ENCODE measurements at places on chromosomes 7 and 10. TPM values are rescaled to one million over a fixed set of nuclear protein-coding genes. Genes with fewer than 3 reads are reported as not detected.
A peak's percentile ranks its signal among the peaks of the same experiment; 100 is the strongest.

Gene PIK3CG
- total RNA-seq = 51.6 TPM

DNA sequence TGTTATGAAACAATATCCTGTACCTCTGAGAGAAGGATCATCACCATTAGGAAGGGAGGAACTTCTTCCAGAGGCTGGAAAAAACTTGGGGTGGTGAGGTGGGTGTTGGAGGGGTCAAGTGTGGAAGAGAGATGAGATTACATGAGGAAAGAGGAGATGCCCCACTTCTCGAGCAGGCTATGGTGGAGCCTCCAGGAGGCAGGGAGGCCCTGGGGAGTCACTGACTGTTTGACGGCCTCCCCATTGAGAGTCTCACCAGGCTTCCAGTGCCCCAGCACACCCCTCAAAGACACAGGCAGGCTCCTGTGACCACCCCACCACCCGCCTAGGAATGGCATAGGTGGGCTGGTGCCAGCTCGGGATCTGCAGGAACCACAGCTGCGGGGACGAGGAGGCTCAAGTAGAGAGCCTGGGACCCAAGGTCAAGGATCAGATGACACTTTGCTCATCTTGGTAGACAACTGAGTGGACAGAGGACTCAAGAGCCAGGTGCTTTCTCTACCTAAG, 185.3 kb upstream of the GDF10 start:
- no peaks in the 10 kb centered on the region for H3K36me3 ChIP-seq
- H3K4me1 ChIP-seq = no peaks in the 10 kb centered on the region
- H3K27ac ChIP-seq = no peak overlapping the region

- no peaks in the 10 kb centered on the region for H3K36me3 ChIP-seq
- H3K4me3 ChIP-seq = no peak overlapping the region
- H3K4me1 ChIP-seq = no peaks in the 10 kb centered on the region
- peaks cover 8% of the 10 kb centered on the region for H3K27me3 ChIP-seq
- no peak overlapping the region for H3K27ac ChIP-seq
- DNase-seq = no peak
Observed at GRCh38 chr7:24419511-24419910, 135.5 kb downstream of the NPY start.

Gene TLX1
- total RNA-seq = not detected

GRCh38 chr7:45343746-45344145, 186.2 kb downstream of the RAMP3 start:
- H3K4me1 ChIP-seq = no peaks in the 10 kb centered on the region
- peaks cover 32% of the 10 kb centered on the region for H3K27me3 ChIP-seq
- H3K4me3 ChIP-seq = no peak overlapping the region
- no peaks in the 10 kb centered on the region for H3K36me3 ChIP-seq

- H3K27ac ChIP-seq = no peak overlapping the region
- no peak for DNase-seq
Observed at GRCh38 chr7:116325517-116325916, 115.2 kb downstream of the TES start.

DNA sequence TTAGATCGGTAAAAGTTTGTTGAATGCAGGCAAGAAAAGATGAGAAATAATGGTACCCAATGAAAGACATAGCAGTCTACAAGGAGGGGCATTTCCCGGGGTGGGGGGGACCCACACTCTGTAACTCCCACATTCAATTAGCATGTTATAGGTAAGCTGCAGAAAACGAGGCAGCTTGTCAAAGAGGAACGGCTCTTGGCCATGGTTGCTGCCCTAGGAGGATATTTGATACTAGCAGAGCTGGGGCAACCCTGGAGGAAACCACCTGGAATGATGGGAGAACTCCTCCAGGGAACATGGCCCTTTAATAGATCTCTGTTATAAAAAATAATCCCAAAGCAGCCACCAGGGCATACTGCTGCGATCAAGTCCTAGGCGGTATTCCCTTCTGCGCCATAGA, 98.5 kb downstream of the EGFR start:
- no peak for DNase-seq
- no peaks in the 10 kb centered on the region for H3K4me1 ChIP-seq
- H3K4me3 ChIP-seq = no peak overlapping the region
- H3K27me3 ChIP-seq = peaks cover 7% of the 10 kb centered on the region
- H3K36me3 ChIP-seq = no peaks in the 10 kb centered on the region
- no peak overlapping the region for H3K27ac ChIP-seq

Gene ITGB8
- not detected for total RNA-seq

DNA sequence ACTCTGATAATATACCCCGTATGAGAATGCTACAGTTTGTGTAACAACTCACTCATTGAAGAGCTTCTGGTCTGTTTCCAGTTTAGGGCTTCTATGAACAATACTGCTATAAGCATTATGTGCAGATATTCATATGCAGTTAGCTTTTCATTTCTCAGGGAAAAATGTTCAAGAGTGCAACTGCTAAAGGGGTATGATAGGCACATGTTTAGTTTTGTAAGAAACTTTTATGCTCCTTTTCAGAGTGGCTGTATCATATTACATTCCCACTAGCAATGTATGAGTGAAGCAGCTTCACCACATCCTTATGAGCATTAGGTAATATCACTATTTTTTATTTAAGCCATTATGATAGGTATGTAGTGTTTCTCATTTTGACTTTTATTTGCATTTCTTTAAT, 182.6 kb upstream of the CXCL12 start:
- no peak for DNase-seq
- no peak overlapping the region for H3K4me3 ChIP-seq
- no peaks in the 10 kb centered on the region for H3K4me1 ChIP-seq
- H3K27me3 ChIP-seq = peaks cover 5% of the 10 kb centered on the region
- H3K27ac ChIP-seq = no peak overlapping the region
- no peaks in the 10 kb centered on the region for H3K36me3 ChIP-seq

DNA sequence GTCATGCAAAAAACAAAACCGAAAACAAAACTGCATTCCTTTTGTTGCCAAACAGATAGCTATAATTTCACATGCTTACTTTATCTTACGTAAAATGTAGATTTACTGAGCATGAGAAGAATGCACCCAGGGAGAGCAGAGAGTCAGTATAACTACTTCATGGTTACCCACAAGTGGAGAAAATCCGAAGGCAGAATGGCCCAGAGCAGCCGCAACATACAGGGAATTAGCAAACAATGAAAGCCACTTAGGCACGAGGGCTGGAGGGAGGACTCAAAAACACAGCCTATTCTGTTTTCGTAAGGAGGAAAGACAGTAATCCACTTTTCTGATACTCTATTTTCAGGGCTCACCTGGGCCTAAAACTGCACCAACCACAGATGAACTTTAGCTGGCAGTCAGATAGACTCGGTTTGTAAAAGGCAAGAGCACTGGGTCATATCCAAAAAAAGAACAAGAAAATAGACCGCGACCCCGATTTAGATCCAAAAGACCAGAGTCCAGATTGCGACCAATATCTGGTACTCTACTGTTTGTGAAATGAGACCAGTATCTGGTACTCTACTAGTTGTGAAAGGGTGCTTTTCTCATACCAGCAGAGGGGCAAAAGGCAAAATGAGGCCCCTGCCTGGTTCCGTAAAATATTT, 1.3 kb downstream of the ITPRIP start:
- peaks cover 65% of the 10 kb centered on the region for H3K4me1 ChIP-seq
- H3K36me3 ChIP-seq = peaks cover 28% of the 10 kb centered on the region
- H3K4me3 ChIP-seq = peak overlapping the region; percentile 98
- DNase-seq = no peak

DNA sequence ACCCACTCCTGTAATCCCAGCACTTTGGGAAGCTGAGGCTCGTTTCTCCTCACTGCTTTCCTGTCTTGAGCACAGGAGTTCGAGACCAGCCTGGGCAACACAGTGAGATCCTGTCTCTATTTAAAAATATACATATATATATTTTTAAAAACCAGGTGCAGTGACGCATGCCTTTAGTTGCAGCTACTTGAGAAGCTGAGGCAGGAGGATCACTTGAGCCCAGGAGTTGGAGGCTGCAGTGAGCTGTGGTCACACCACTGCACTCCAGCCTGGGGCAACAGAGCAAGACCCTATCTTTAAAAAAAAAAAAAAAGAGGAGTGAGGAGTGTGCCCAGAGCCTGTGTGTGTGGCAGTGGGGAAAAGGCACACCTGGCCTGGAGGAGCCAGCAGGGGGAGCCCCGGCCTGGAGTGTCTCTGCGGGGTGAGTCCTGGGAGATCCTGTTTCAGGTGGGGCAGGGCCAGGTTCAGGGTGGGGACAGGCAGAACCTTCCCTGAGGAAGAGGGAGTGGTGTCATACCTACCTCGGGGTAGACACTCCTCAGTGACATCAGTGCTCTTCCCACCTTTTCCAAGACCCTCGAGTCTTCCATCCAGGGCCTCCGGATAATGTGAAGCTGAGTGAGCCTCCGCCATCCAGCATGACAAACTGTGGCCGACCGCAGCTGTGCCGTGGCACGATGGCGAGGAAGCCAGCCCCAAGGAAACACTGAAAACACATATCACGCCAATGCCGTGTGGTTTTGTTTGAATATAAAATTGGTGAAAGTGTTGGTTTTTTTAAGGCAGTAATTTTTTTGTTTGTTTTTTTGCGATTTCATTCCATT, 9.0 kb upstream of the ARPC1B start:
- H3K27ac ChIP-seq = no peak overlapping the region
- H3K27me3 ChIP-seq = no peaks in the 10 kb centered on the region
- H3K4me1 ChIP-seq = peaks cover 24% of the 10 kb centered on the region
- peaks cover 45% of the 10 kb centered on the region for H3K36me3 ChIP-seq
- H3K4me3 ChIP-seq = no peak overlapping the region

DNA sequence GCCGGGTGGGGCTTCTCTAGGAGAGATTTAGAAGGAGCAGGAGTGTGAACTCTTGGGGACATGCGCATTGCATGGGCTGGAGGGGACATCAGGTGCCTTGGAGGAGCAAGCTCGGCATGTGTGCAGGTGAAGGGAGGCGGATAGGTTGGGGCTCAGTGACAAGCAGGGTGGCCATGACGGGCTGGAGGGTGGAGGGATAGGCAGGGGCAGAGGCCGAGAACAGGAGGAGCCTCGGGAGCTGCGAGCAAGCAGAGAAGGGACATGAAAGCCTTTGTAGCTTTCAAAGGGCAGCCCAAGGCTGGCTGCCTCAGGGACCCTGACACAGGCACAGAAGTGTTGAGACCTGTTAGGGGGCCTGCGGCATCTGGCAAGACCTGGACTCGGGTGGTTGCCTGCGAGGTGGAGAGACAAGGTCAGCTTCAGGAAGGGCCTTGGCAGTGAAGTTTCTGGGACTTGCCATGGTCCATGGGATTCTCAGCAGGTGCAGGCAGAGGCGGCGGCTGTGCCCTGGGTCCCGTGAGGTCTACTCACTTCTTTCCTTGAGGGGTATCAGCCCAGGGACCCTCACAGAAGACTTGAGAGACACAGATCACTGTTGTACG, 664.8 kb downstream of the SDK1 start:
- no peak overlapping the region for H3K27ac ChIP-seq
- no peaks in the 10 kb centered on the region for H3K27me3 ChIP-seq
- H3K4me3 ChIP-seq = no peak overlapping the region
- DNase-seq = no peak
